ENCODE measurements at places on chromosomes 4 and X. TPM values are rescaled to one million over a fixed set of nuclear protein-coding genes. Genes with fewer than 3 reads are reported as not detected.

Gene GAGE13
- not detected for polyA plus RNA-seq

Gene ADGRL3
- not detected for polyA plus RNA-seq

Gene UGT2B15
- polyA plus RNA-seq, result 1.1 TPM

Gene MTNR1A
- not detected for polyA plus RNA-seq

Gene PDE6B
- polyA plus RNA-seq, result 28.9 TPM

Gene CENPVL2
- not detected for polyA plus RNA-seq

Gene ABLIM2
- polyA plus RNA-seq, result 0.57 TPM

Gene C4orf33
- polyA plus RNA-seq, result 9.8 TPM

Gene PAGE1
- not detected for polyA plus RNA-seq

Gene POU3F4
- polyA plus RNA-seq, result not detected

DNA sequence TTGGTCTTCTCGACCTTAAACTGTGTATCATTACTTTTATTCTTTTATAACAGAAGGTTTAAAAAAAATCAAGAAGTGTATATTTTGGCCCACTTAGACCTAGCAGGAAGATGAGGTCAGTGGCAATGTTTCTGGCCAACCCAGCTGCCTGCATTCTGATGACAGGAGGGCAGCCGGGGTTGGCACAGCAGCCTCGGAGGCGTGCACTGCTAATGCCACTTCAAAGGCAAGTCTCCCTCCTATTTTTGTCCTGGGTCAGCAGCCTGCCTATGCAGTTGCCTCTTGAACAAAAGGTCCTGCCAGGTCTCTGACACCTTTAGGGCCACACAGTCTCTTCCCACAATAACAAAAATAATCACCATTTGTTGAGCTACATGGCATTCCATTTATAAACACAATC is 89.4 kb upstream of the MYOZ2 start:
- H3K27ac ChIP-seq, result no peak overlapping the region
- H3K4me1 ChIP-seq, result peaks cover 9% of the 10 kb centered on the region
- H3K27me3 ChIP-seq, result peaks cover 7% of the 10 kb centered on the region
- H3K4me3 ChIP-seq, result no peak overlapping the region
- DNase-seq, result no peak
- no peaks in the 10 kb centered on the region for H3K36me3 ChIP-seq

DNA sequence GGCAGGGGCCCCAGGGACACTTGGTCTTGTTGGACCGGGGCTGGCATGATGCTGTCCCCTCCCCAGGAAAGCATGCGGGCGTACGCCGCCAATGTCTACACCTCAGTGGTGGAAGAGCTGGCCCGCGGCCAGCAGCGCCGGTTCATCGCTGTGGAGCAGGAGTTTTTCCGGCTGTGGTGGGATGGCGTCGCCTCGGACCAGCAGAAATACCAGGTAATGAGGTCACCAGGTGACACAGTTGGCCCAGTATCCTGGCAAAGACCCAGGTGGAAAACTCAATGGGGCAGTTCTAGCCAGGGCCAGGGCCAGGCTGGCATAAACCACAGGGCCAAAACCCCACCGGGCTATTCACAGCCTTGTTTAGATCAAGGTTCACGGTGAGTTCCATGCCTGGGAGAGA is 1.5 kb downstream of the MAN2B2 start:
- H3K27me3 ChIP-seq, result no peaks in the 10 kb centered on the region
- no peak overlapping the region for H3K27ac ChIP-seq
- peak overlapping the region; percentile 88 for H3K4me3 ChIP-seq

DNA sequence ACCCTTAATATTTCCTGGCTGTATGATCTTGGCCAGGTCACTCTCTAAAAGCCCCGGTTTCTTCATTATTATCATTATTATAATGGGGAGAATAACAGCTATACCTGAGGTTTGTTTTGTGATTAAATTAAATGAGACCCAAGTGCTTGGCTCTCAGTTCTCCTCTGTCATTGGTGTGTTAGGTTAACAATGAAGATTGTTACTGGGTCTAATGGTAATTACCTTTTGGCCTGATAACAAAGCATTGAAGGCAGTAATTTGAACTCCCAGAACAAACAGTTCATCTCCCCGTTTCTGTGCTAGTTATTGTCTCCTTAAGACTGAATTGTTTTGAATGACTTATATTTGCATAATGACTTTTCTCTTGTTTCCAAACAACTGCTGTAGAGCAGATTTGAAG is 6.8 kb upstream of the ANAPC4 start:
- no peak overlapping the region for H3K4me3 ChIP-seq
- DNase-seq, result no peak
- H3K27me3 ChIP-seq, result no peaks in the 10 kb centered on the region
- H3K4me1 ChIP-seq, result no peaks in the 10 kb centered on the region
- no peak overlapping the region for H3K27ac ChIP-seq

DNA sequence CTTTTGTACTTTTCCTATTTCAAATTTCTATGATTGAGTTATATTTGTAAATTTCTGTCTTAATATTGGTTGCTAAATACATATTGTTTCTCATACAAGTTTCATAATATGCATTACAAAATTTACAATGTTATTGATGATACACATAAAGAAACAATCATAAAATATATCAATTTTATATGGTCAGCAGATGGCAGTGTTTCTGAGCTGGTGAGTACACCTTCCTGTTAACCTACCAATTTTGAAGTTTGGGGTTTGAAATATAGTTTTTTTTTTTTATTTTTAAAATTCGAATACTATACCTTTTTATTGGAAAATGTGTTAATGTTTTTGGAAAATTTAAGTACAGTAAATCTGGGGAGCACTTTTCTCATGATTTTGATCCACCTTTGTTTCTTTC is 1953.1 kb upstream of the ADGRL3 start:
- no peak overlapping the region for H3K27ac ChIP-seq
- no peaks in the 10 kb centered on the region for H3K4me1 ChIP-seq
- H3K36me3 ChIP-seq, result no peaks in the 10 kb centered on the region
- H3K4me3 ChIP-seq, result no peak overlapping the region
- DNase-seq, result no peak

DNA sequence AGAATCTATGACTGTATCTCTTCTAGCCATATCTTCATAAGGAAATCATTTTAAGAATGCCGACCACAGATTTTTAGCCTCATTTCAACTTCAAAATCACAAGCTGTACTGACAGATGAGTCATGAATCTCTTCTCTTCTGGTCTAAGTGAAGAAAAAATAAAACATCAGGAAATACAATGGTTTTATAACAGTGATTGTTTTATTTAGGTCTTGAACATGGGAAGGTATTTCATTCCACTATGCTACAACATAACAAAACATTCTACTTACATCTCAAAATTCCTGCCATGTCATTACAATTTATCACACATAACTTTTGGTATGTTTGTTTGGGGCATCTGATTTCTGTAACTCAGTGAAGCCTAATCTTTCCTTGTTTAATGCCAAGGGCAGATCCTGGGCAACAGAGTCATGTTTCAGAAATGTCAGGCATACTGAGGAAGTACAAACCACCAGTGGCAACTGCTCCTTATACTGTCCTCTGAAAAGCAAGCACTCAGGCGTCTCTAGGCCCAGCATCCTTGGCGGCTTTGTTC is 325.0 kb downstream of the PDHA2 start:
- H3K4me1 ChIP-seq, result no peaks in the 10 kb centered on the region
- DNase-seq, result no peak
- H3K36me3 ChIP-seq, result no peaks in the 10 kb centered on the region
- no peak overlapping the region for H3K4me3 ChIP-seq
- no peaks in the 10 kb centered on the region for H3K27me3 ChIP-seq
- no peak overlapping the region for H3K27ac ChIP-seq

GRCh38 chr4:26424838-26425237 is 65.4 kb downstream of the CCKAR start:
- DNase-seq, result no peak
- no peaks in the 10 kb centered on the region for H3K4me1 ChIP-seq
- peaks cover 33% of the 10 kb centered on the region for H3K36me3 ChIP-seq

GRCh38 chrX:109943092-109943739 is 59.7 kb upstream of the TMEM164 start:
- H3K36me3 ChIP-seq, result no peaks in the 10 kb centered on the region
- no peak for DNase-seq
- no peak overlapping the region for H3K4me3 ChIP-seq

DNA sequence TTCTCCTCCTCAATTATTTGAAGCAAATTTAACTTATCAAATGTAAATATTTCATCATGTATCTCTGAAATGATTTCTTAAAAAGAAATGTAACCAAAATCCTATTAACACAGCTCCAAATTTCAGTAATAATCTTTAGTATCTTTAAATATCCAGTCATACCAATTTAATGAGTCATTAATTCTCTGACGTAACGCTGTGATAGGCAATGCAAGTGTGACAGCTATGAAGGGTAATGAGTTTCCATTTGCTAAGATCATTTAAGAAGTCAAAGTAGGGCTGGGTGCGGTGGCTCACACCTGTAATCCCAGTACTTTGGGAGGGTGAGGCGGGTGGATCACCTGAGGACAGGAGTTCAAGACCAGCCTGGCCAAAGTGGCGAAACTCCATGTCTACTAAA is 15.6 kb downstream of the RPS3A start:
- no peak overlapping the region for H3K27ac ChIP-seq
- H3K4me3 ChIP-seq, result no peak overlapping the region
- no peaks in the 10 kb centered on the region for H3K4me1 ChIP-seq
- no peak for DNase-seq
- H3K27me3 ChIP-seq, result no peaks in the 10 kb centered on the region
- no peaks in the 10 kb centered on the region for H3K36me3 ChIP-seq

DNA sequence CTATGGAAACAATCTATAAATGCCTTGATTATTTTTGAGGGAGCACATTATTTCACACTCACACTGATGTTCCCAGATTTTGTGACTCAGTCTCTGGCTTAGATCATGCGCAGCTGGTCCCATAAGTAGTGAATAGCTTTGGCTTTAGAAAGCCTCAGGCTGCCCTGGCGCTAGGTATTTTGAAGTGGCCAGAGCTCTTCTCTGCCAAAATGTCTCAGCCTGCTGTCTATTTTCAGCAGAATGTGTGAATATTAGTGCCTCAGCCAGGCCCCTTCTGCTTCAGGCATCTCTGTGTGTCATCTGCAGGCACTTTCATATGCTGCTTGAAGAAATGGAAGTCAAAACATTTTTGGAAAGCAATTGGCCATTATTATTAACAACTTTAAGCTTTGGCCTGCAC is 931.0 kb upstream of the INTU start:
- no peaks in the 10 kb centered on the region for H3K27me3 ChIP-seq
- DNase-seq, result no peak
- H3K4me3 ChIP-seq, result no peak overlapping the region
- no peaks in the 10 kb centered on the region for H3K36me3 ChIP-seq

DNA sequence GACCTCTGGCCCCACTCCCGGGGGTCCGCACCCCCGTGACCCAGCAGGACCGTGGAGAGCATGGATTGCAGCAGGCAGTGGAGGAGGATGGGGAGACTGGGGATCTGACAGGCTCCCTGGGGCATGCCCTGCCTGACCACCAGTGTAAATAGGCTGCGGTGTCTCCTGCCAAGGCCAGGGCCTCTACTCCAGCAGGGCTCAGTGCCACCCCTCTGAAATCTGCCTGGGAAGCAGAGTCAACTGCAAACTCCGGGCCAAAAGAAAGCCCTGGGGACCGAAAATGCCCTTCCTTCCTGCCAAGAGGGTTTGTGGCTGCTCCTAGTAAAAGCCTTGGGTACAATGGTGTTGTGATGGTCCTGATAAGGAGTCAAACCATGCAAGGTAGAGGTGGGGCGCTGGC is 6.4 kb downstream of the ADRA2C start:
- H3K27ac ChIP-seq, result no peak overlapping the region
- H3K4me1 ChIP-seq, result peaks cover 2% of the 10 kb centered on the region
- H3K27me3 ChIP-seq, result peaks cover 13% of the 10 kb centered on the region
- DNase-seq, result no peak

GRCh38 chrX:12993826-12994225 is 18.9 kb downstream of the TMSB4X start:
- H3K4me1 ChIP-seq, result peaks cover 16% of the 10 kb centered on the region
- DNase-seq, result no peak
- H3K27ac ChIP-seq, result no peak overlapping the region
- H3K4me3 ChIP-seq, result no peak overlapping the region

DNA sequence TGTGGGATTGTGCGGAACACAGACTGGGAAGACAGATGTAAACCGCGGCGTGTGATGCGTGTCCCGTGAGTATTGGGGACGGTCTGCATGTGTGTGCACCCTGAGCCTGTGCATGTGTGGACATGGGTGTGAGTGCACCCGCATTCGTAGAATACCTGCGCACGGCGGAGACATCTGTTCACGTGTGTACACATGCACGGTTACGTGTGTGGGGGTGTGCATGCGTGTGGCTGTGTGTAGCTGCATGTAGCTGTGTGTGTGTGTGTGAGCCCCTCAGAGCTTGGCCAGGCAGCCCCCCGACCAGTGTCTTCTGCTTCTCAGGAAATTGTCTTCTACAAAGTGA is 19.6 kb downstream of the ATP5ME start:
- no peaks in the 10 kb centered on the region for H3K4me1 ChIP-seq
- no peak for DNase-seq
- H3K27ac ChIP-seq, result no peak overlapping the region
- no peaks in the 10 kb centered on the region for H3K36me3 ChIP-seq
- H3K4me3 ChIP-seq, result no peak overlapping the region
- no peaks in the 10 kb centered on the region for H3K27me3 ChIP-seq

DNA sequence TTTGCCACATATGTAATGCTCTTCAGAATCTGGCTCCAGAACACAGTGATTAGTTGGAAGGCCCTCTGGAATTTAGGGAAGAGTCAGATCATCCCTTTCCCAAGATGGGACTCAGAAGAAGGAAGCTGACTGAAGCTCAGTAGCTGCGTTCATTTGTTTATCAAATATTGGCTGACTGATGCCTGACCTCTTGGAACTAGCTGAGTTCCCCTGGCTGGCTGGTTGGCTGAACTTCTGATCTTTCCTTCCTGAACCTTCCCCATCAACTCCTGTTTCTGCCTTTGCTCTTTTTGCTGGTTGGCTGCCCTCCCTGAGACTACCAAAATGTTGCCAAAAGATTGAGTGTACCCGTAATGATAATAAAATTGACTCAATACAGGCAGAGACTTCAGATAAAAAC is 866.5 kb upstream of the INTU start:
- DNase-seq, result no peak
- H3K4me1 ChIP-seq, result no peaks in the 10 kb centered on the region
- no peaks in the 10 kb centered on the region for H3K27me3 ChIP-seq
- no peaks in the 10 kb centered on the region for H3K36me3 ChIP-seq
- H3K4me3 ChIP-seq, result no peak overlapping the region

DNA sequence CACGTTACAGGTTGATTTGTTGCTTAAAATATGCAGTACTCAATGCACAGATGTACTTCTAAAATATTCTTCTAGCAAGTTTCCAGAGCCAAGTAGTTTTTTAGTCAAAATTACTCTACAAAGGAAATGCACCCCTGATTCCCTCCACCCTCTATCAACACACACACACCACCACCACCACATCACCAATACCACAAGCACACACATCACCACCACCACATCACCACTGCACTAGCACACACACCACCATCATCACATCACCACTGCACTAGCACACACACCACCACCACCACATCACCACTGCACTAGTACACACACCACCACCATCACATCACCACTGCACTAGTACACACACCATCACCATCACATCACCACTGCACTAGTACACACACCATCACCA is 105.2 kb upstream of the FRG1 start:
- DNase-seq, result no peak
- no peaks in the 10 kb centered on the region for H3K36me3 ChIP-seq
- H3K4me1 ChIP-seq, result no peaks in the 10 kb centered on the region
- no peaks in the 10 kb centered on the region for H3K27me3 ChIP-seq

GRCh38 chr4:163042306-163042705 is 124.4 kb downstream of the NAF1 start:
- DNase-seq, result no peak
- H3K4me3 ChIP-seq, result no peak overlapping the region
- H3K27ac ChIP-seq, result no peak overlapping the region
- no peaks in the 10 kb centered on the region for H3K4me1 ChIP-seq
- H3K36me3 ChIP-seq, result peaks cover 8% of the 10 kb centered on the region

GRCh38 chr4:173545440-173545839 is 15.4 kb upstream of the HAND2 start:
- H3K36me3 ChIP-seq, result no peaks in the 10 kb centered on the region
- DNase-seq, result no peak
- no peak overlapping the region for H3K4me3 ChIP-seq
- H3K27me3 ChIP-seq, result peaks cover 52% of the 10 kb centered on the region
- H3K4me1 ChIP-seq, result no peaks in the 10 kb centered on the region

All from naive B cell (primary cell).